ENCODE measurements at places on chromosomes 1 and 21. TPM values are rescaled to one million over a fixed set of nuclear protein-coding genes. Genes with fewer than 3 reads are reported as not detected.

MPZ gene
- total RNA-seq, result 2.8 TPM

SLC30A10 gene
- total RNA-seq, result not detected

SVBP gene
- total RNA-seq, result 17.1 TPM

PARS2 gene
- total RNA-seq, result 4.2 TPM

GBP4 gene
- total RNA-seq, result 60.7 TPM

OR14K1 gene
- total RNA-seq, result not detected

SAMD13 gene
- 0.29 TPM for total RNA-seq

SPOCD1 gene
- not detected for total RNA-seq

SPRR2G gene
- not detected for total RNA-seq

CAMK2N1 gene
- total RNA-seq, result 0.44 TPM

DNA sequence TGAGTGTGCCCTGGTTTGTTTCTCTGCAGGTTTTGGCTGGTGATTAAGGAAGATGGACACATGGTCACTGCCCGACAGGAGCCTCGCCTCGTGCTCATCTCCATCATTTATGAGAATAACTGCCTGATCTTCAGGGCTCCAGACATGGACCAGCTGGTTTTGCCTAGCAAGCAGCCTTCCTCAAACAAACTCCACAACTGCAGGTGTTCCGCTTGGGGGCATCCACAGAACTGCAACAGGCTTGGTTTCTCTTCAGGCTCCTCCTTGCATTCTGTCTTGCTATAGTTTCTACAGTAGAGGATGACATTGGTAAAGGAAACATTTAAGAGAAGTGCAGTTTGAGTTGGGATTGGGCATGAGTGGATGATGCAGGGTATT is 6.8 kb downstream of the MTARC2 start:
- no peaks in the 10 kb centered on the region for H3K36me3 ChIP-seq
- no peak for DNase-seq
- H3K4me3 ChIP-seq, result no peak overlapping the region
- H3K27ac ChIP-seq, result no peak overlapping the region

GRCh38 chr1:25727635-25728286 is 72.2 kb upstream of the SELENON start:
- peaks cover 5% of the 10 kb centered on the region for H3K36me3 ChIP-seq
- no peak for DNase-seq
- no peak overlapping the region for H3K4me3 ChIP-seq
- H3K27me3 ChIP-seq, result peaks cover 45% of the 10 kb centered on the region
- H3K4me1 ChIP-seq, result peaks cover 27% of the 10 kb centered on the region

GRCh38 chr21:35227786-35228185 is 178.7 kb upstream of the RUNX1 start:
- peaks cover 30% of the 10 kb centered on the region for H3K27me3 ChIP-seq
- H3K36me3 ChIP-seq, result no peaks in the 10 kb centered on the region
- DNase-seq, result no peak
- no peak overlapping the region for H3K4me3 ChIP-seq

GRCh38 chr1:234613128-234613875 is 3.3 kb upstream of the IRF2BP2 start:
- peaks cover 39% of the 10 kb centered on the region for H3K4me1 ChIP-seq
- no peak for DNase-seq
- H3K27me3 ChIP-seq, result no peaks in the 10 kb centered on the region
- peak overlapping the region; percentile 82 for H3K4me3 ChIP-seq
- H3K36me3 ChIP-seq, result peaks cover 4% of the 10 kb centered on the region

GRCh38 chr1:76269155-76269554 is 194.6 kb downstream of the ST6GALNAC3 start:
- peak overlapping the region; percentile 11 for H3K4me3 ChIP-seq
- peak overlapping the region; percentile 90 for H3K27ac ChIP-seq
- H3K36me3 ChIP-seq, result no peaks in the 10 kb centered on the region
- no peaks in the 10 kb centered on the region for H3K27me3 ChIP-seq
- peaks cover 66% of the 10 kb centered on the region for H3K4me1 ChIP-seq

- H3K36me3 ChIP-seq, result no peaks in the 10 kb centered on the region
- H3K4me3 ChIP-seq, result no peak overlapping the region
- no peaks in the 10 kb centered on the region for H3K27me3 ChIP-seq
- H3K4me1 ChIP-seq, result no peaks in the 10 kb centered on the region
- no peak for DNase-seq
- H3K27ac ChIP-seq, result no peak overlapping the region
Observed at GRCh38 chr1:98502937-98503336, 158.6 kb upstream of the SNX7 start.

- H3K36me3 ChIP-seq, result peaks cover 56% of the 10 kb centered on the region
- no peak overlapping the region for H3K4me3 ChIP-seq
- H3K4me1 ChIP-seq, result peaks cover 65% of the 10 kb centered on the region
- no peak overlapping the region for H3K27ac ChIP-seq
- H3K27me3 ChIP-seq, result no peaks in the 10 kb centered on the region
Observed at GRCh38 chr1:181094416-181095212, 6.1 kb downstream of the IER5 start.

DNA sequence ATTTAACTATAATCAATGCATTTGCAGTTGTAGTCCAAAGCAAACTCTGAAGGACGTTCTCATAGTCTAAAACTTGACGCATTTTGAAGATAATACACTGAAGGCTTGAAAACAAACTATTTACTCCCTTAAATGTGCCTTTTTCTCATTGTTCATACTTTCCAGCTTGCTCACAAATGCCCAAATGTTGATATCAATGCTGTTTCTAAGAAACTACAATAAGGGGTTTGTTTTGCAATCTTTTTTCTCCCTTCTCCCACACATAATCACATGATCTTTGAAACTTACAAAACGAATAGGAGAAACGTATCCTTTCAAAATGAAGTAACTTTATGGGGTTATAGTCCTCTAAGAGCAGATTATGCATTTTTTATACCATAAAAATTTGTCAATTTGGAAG is 508.7 kb downstream of the DPYD start:
- DNase-seq, result no peak
- no peak overlapping the region for H3K27ac ChIP-seq
- no peaks in the 10 kb centered on the region for H3K36me3 ChIP-seq
- no peaks in the 10 kb centered on the region for H3K4me1 ChIP-seq
- no peaks in the 10 kb centered on the region for H3K27me3 ChIP-seq

DNA sequence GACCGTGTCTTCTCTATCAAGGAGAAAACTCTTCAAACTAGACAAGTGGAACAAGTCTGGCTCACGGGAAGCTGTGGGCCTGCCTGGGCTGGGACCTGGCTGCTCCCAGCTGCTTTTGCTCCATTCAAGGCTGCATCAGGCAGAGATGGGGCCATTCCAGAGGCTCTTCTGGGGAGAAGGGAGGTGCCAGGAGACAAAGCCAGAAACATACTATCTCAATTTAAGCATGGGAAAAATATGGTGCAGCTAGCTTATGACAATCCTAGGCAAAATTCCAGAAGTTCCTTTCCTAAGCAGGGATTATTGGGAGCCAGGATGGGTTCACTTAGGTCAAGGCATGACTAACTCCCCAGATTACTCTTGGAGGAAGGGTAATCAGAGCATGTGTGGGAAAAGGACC is 90.8 kb upstream of the SLC2A1 start:
- no peak overlapping the region for H3K27ac ChIP-seq
- peaks cover 6% of the 10 kb centered on the region for H3K27me3 ChIP-seq
- H3K36me3 ChIP-seq, result no peaks in the 10 kb centered on the region
- no peak overlapping the region for H3K4me3 ChIP-seq
- no peak for DNase-seq

GRCh38 chr1:154707901-154708463 is 100.0 kb upstream of the ADAR start:
- peaks cover 21% of the 10 kb centered on the region for H3K27me3 ChIP-seq
- H3K4me3 ChIP-seq, result no peak overlapping the region
- no peak for DNase-seq
- peaks cover 9% of the 10 kb centered on the region for H3K4me1 ChIP-seq
- no peaks in the 10 kb centered on the region for H3K36me3 ChIP-seq
- H3K27ac ChIP-seq, result no peak overlapping the region

GRCh38 chr1:107057197-107058133 is 991 bp downstream of the PRMT6 start:
- H3K27ac ChIP-seq, result peak overlapping the region; percentile 94
- peaks cover 27% of the 10 kb centered on the region for H3K36me3 ChIP-seq
- peak; percentile 44 for DNase-seq
- H3K4me3 ChIP-seq, result peak overlapping the region; percentile 93
- no peaks in the 10 kb centered on the region for H3K27me3 ChIP-seq

- H3K27ac ChIP-seq, result no peak overlapping the region
- no peak overlapping the region for H3K4me3 ChIP-seq
- no peaks in the 10 kb centered on the region for H3K27me3 ChIP-seq
- no peaks in the 10 kb centered on the region for H3K4me1 ChIP-seq
- H3K36me3 ChIP-seq, result no peaks in the 10 kb centered on the region
Observed at GRCh38 chr1:236916131-236916800, 88.0 kb downstream of the MT1HL1 start.

- no peak for DNase-seq
- H3K36me3 ChIP-seq, result peaks cover 8% of the 10 kb centered on the region
- no peak overlapping the region for H3K4me3 ChIP-seq
- no peaks in the 10 kb centered on the region for H3K27me3 ChIP-seq
- H3K4me1 ChIP-seq, result peaks cover 33% of the 10 kb centered on the region
Observed at GRCh38 chr1:221809091-221810029, 67.5 kb upstream of the DUSP10 start.

DNA sequence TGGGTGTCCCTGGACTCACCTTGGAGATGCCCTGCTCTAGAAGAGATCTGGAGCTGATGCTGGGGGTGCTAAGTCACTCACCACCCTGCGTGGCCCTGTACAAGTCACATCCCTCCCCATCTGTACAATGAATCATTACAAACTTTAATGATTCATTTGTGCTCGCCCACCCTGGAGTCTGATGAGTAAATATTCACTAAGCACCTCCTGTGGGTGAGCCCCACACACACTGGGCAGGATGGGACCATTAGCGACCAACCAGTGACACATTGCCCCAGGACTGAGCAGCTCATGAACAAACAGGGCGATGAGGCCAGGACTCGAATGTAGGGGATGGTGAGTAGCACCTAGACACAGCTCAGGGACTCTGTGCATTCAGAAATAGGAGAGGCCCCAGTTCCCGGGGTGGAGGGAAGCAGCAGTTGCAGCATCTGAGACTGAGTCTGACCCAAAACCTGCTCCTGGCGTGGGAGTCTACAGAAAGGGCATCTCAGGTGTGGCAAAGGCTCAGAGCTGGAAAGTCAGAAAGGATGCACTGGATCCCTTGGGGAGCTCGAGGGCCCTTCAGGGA is 18.1 kb upstream of the PDZK1IP1 start:
- no peak overlapping the region for H3K27ac ChIP-seq
- H3K4me3 ChIP-seq, result no peak overlapping the region
- no peak for DNase-seq
- H3K27me3 ChIP-seq, result peaks cover 32% of the 10 kb centered on the region
- no peaks in the 10 kb centered on the region for H3K36me3 ChIP-seq

GRCh38 chr1:176954242-176954641 is 210.3 kb downstream of the ASTN1 start:
- H3K4me1 ChIP-seq, result no peaks in the 10 kb centered on the region
- no peaks in the 10 kb centered on the region for H3K36me3 ChIP-seq
- DNase-seq, result no peak

DNA sequence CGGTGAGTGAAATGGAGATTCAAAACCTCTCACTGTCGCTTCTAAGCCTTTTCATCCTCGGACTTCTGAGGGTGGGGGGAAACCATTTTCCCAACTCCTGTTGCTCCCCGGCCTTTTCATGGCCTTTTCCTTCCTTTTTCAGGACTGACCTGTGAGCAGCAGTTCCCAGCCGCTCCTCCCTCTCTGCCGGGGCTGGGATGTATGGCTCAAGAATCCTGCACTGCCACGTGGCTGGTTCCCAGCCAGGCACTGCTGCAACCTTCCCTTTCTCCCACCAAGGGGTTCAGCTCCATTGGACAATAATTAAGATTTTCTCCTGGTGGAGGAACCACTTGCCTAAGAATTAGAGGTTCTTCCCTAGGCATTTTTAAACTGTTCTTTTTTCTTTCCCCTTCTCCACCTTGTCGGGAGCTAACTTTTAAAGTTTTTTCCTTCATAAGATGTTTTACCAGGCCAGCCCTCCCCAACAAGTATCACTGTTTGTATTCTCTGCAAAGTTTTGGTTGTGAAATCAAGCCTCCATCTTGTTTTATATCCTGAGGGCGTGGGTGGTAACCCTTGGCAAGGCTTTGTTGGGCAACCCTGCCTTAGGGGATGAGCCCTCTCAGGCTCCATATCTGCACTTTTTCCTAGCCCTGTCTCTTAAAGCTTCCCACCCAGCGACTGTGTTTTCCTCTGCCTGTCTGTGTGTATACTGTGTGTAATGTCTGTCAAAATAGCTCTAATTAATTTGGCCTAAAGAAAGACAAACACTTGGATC is 1166.6 kb upstream of the ADGRL2 start:
- DNase-seq, result no peak
- no peaks in the 10 kb centered on the region for H3K36me3 ChIP-seq
- no peak overlapping the region for H3K4me3 ChIP-seq

GRCh38 chr1:16012590-16013219 is 5.1 kb downstream of the HSPB7 start:
- H3K27me3 ChIP-seq, result peaks cover 10% of the 10 kb centered on the region
- peak; percentile 54 for DNase-seq
- H3K4me3 ChIP-seq, result no peak overlapping the region
- peak overlapping the region; percentile 25 for H3K27ac ChIP-seq

- no peak for DNase-seq
- no peak overlapping the region for H3K27ac ChIP-seq
- H3K27me3 ChIP-seq, result no peaks in the 10 kb centered on the region
- peaks cover 52% of the 10 kb centered on the region for H3K36me3 ChIP-seq
Observed at GRCh38 chr1:119968601-119969000, 72.3 kb upstream of the ADAM30 start.

- peaks cover 9% of the 10 kb centered on the region for H3K36me3 ChIP-seq
- DNase-seq, result no peak
- H3K4me3 ChIP-seq, result no peak overlapping the region
- no peaks in the 10 kb centered on the region for H3K27me3 ChIP-seq
Observed at GRCh38 chr1:153833171-153833570, 58.0 kb downstream of the SLC27A3 start.

DNA sequence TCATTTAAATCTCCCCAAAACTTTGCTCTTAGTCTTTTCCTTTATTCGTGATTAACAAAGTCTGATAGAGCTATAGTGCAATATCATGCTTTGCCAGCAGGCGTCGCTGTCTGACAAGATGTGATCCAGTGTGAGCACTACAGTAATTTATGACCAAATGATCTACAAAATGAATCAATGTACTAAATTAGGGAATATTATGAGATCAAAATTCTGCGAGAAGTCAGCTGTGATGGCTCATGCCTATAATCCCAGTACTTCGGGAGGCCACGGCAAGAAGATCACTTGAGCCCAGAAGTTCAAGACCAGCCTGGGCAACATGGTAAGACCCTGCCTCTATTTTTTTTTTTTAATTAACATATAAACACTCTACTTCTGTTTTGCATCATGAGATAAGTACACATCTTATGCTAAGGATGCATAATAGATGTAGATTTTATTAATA is 3.6 kb upstream of the SPSB1 start:
- H3K4me3 ChIP-seq, result no peak overlapping the region
- peaks cover 15% of the 10 kb centered on the region for H3K36me3 ChIP-seq
- peaks cover 5% of the 10 kb centered on the region for H3K27me3 ChIP-seq
- no peak overlapping the region for H3K27ac ChIP-seq
- DNase-seq, result peak; percentile 88

DNA sequence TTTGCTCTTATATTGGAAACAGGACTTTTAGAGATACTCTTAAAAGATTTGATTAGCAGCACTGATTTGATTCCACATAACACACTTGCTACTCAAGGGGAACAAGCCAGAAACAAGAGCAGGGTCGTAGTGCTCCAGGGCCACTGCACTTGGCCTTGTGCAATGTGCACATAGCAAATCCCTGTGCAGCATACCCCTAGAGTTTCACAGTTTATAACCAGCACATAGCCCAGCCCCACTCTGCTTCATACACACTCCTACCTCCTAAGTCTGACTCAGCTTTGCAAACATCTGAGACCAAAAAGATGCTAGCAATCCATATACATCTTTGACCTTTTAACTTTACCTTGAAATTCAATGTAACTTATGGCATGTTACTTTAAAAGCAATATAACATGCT is 157.6 kb downstream of the VAV3 start:
- no peak overlapping the region for H3K4me3 ChIP-seq
- H3K27ac ChIP-seq, result no peak overlapping the region
- peaks cover 26% of the 10 kb centered on the region for H3K36me3 ChIP-seq
- peaks cover 35% of the 10 kb centered on the region for H3K4me1 ChIP-seq
- H3K27me3 ChIP-seq, result no peaks in the 10 kb centered on the region

All from activated CD8-positive, alpha-beta T cell treated with anti-CD3 and anti-CD28 coated beads, Interleukin-2, amount 10 ng/mL, durations not matched to agents 7 days and 5 days (primary cell).